ENCODE measurements at places on chromosomes 13 and 19.

- no peaks in the 10 kb centered on the region for H3K27me3 ChIP-seq
- no peak overlapping the region for H3K27ac ChIP-seq
- DNase-seq = no peak
- H3K36me3 ChIP-seq = no peaks in the 10 kb centered on the region
- H3K4me1 ChIP-seq = peaks cover 12% of the 10 kb centered on the region
- H3K4me3 ChIP-seq = no peak overlapping the region
These were observed 248.0 kb downstream of the MAB21L1 start for GRCh38 chr13:35228536-35228935.

DNA sequence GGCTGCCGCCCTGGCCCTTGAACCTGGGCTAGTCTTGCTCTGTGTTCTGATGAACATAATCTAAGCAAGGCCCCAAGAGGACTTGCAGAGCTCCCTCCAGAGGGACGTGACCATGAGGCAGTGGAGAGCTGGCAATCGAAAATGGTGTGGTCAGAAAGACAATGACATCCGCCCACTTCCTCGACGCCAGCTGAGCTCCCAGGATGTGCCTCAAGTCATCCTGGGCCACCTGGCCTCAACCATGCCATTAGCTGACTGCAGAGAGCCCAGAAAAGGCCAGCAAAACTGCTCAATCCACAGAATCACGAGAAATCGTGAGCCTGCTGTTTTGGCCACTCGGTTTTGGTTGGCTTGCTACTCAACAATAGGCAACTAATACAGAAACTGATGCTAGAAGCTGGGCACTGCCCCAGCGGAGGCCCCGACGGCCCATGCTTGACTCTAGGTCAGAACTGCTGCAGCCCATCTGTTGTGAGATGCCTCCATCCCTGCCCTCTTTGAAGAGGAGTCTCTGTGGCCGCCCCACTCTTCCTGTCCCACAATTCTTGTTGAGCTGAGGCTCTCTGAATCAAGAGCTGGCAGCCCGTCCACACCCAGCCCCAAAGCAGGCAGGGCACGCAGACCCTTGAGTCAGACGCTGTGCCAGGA lies 53.3 kb downstream of the STK24 start:
- DNase-seq = no peak
- no peaks in the 10 kb centered on the region for H3K27me3 ChIP-seq
- no peak overlapping the region for H3K4me3 ChIP-seq
- H3K27ac ChIP-seq = no peak overlapping the region
- peaks cover 3% of the 10 kb centered on the region for H3K36me3 ChIP-seq

GRCh38 chr19:991174-991931 lies 7.2 kb downstream of the WDR18 start:
- no peak for DNase-seq
- H3K36me3 ChIP-seq = peaks cover 2% of the 10 kb centered on the region
- H3K27me3 ChIP-seq = peaks cover 16% of the 10 kb centered on the region
- H3K4me1 ChIP-seq = no peaks in the 10 kb centered on the region

DNA sequence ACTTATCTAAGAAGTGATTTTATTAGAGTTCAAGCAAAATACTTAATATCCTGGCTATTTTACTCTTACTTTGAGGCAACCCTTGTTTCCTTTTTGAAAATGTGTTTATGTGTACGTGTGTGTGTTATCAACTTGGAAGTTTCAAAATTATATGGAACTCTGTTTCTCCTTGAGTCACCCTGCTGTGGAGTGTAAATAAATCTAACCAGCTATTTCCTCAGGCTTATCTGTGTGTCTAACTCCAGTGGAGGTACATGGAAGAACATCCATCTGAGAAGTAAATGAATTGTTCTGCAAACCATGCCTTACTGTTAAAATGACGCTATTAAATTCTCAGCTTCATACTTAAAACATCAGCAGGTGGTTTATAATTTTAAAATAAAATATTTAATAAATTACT lies 583.4 kb upstream of the SLITRK5 start:
- H3K4me1 ChIP-seq = no peaks in the 10 kb centered on the region
- H3K27me3 ChIP-seq = no peaks in the 10 kb centered on the region
- no peaks in the 10 kb centered on the region for H3K36me3 ChIP-seq
- no peak overlapping the region for H3K4me3 ChIP-seq
- no peak for DNase-seq
- no peak overlapping the region for H3K27ac ChIP-seq

DNA sequence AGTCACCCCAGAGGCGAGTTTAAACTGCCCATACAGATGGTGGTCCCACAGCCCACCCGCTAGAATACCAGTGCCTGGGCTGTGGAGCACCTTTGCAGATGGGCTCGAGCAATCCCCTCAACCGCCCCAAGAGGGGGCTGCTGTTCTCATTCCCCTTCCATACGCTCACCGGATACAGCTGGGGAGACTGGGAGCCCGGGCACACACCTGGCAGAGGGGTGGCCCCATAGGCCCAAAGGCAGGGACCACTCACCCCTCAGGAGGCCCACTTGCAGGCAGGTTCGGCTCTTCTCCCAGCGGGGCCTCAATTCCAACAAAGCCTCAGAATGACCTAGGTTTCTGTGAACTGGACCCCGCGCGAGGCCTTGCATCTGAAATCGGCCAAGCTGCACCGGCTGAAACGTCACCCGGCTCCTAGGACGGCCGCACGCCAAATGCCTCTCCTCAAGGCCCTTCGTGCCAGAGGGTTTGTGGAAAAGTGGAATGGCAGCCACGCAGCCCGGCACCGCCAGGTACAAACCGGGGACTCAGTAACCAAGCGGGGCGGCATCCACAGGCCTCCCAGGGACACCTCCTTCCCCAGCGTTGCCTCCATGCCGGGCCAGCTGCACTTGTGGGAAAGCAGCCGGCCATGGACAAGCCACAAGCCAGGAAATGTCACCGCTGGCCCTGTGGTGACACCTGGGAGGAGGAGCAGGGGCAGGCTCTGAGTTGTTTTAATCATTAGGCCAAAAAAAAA lies 18.7 kb downstream of the MLLT1 start:
- no peaks in the 10 kb centered on the region for H3K27me3 ChIP-seq
- H3K4me1 ChIP-seq = peaks cover 5% of the 10 kb centered on the region
- peak; percentile 41 for DNase-seq
- H3K4me3 ChIP-seq = no peak overlapping the region
- H3K36me3 ChIP-seq = no peaks in the 10 kb centered on the region
- no peak overlapping the region for H3K27ac ChIP-seq

DNA sequence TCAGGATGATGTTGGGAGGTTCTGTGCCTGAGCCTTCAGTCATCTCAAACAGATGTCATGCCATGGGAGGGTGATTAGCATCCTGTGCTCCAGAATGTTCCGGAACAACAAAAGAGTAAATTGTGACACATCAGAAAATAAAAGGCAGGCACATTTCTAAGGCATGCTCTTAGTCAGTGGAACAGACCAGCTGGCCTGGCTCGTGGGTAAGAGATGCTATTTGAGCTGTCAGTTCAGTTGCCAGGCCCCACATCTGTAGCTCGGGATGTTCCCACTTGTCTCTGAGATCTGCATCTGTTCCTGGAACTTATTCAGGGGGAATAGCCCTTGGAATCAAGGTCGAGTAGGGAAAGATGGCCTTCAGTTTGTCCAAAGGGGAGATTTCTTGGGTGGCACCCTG lies 26.0 kb downstream of the OLFM4 start:
- no peak for DNase-seq
- no peaks in the 10 kb centered on the region for H3K4me1 ChIP-seq
- H3K27me3 ChIP-seq = no peaks in the 10 kb centered on the region
- no peak overlapping the region for H3K4me3 ChIP-seq
- H3K27ac ChIP-seq = no peak overlapping the region
- no peaks in the 10 kb centered on the region for H3K36me3 ChIP-seq

DNA sequence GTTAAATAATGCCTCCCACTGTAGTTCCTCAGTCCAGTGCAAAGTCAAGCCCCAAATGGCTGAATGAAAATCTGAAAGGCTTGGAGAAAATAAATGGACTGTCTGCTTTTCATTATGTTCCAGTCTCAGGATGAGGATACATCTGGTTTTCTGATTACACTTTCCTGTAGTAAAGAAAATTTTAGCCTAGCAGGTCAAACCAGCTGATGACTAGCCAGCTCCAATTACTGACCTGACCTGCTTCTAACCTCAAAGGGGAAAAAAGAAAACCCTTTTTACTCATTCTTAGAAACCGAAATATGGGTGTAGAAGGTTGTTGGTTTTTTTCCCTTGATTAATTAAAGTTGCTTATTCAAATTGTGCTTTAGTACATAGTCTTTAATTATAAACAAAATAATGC lies 418.4 kb downstream of the EFNB2 start:
- H3K27ac ChIP-seq = no peak overlapping the region
- no peak for DNase-seq
- peaks cover 33% of the 10 kb centered on the region for H3K4me1 ChIP-seq
- peaks cover 4% of the 10 kb centered on the region for H3K36me3 ChIP-seq
- no peaks in the 10 kb centered on the region for H3K27me3 ChIP-seq
- H3K4me3 ChIP-seq = no peak overlapping the region

- peaks cover 10% of the 10 kb centered on the region for H3K27me3 ChIP-seq
- H3K4me3 ChIP-seq = no peak overlapping the region
- peaks cover 15% of the 10 kb centered on the region for H3K4me1 ChIP-seq
- peaks cover 1% of the 10 kb centered on the region for H3K36me3 ChIP-seq
- H3K27ac ChIP-seq = no peak overlapping the region
- no peak for DNase-seq
These were observed 83.9 kb downstream of the ING1 start for GRCh38 chr13:110797230-110797877.

- H3K27me3 ChIP-seq = no peaks in the 10 kb centered on the region
- H3K4me3 ChIP-seq = no peak overlapping the region
- H3K27ac ChIP-seq = no peak overlapping the region
- DNase-seq = no peak
- H3K4me1 ChIP-seq = no peaks in the 10 kb centered on the region
- H3K36me3 ChIP-seq = no peaks in the 10 kb centered on the region
These were observed 358.1 kb downstream of the ENOX1 start for GRCh38 chr13:43428545-43429296.

- DNase-seq = no peak
- H3K4me3 ChIP-seq = peak overlapping the region; percentile 86
- H3K36me3 ChIP-seq = peaks cover 11% of the 10 kb centered on the region
- H3K27ac ChIP-seq = no peak overlapping the region
- peaks cover 50% of the 10 kb centered on the region for H3K4me1 ChIP-seq
These were observed 1.5 kb upstream of the SOX1 start for GRCh38 chr13:112065521-112065866.

- H3K36me3 ChIP-seq = no peaks in the 10 kb centered on the region
- H3K4me3 ChIP-seq = no peak overlapping the region
- no peaks in the 10 kb centered on the region for H3K27me3 ChIP-seq
- H3K4me1 ChIP-seq = no peaks in the 10 kb centered on the region
- no peak for DNase-seq
These were observed 1774.0 kb upstream of the PRR20A start for GRCh38 chr13:55366676-55367075.

- H3K4me3 ChIP-seq = no peak overlapping the region
- H3K4me1 ChIP-seq = no peaks in the 10 kb centered on the region
- H3K36me3 ChIP-seq = peaks cover 30% of the 10 kb centered on the region
- H3K27me3 ChIP-seq = no peaks in the 10 kb centered on the region
- no peak for DNase-seq
These were observed 39.1 kb downstream of the F2RL3 start for GRCh38 chr19:16927883-16928282.

- DNase-seq = no peak
- H3K36me3 ChIP-seq = no peaks in the 10 kb centered on the region
- H3K4me3 ChIP-seq = no peak overlapping the region
- peaks cover 2% of the 10 kb centered on the region for H3K27me3 ChIP-seq
These were observed 611.1 kb downstream of the UQCRFS1 start for GRCh38 chr19:28601723-28602440.

GRCh38 chr19:33436360-33437345 lies 63.1 kb downstream of the CEBPG start:
- peak overlapping the region; percentile 28 for H3K27ac ChIP-seq
- no peaks in the 10 kb centered on the region for H3K27me3 ChIP-seq
- no peak overlapping the region for H3K4me3 ChIP-seq
- H3K36me3 ChIP-seq = no peaks in the 10 kb centered on the region
- DNase-seq = no peak
- no peaks in the 10 kb centered on the region for H3K4me1 ChIP-seq

DNA sequence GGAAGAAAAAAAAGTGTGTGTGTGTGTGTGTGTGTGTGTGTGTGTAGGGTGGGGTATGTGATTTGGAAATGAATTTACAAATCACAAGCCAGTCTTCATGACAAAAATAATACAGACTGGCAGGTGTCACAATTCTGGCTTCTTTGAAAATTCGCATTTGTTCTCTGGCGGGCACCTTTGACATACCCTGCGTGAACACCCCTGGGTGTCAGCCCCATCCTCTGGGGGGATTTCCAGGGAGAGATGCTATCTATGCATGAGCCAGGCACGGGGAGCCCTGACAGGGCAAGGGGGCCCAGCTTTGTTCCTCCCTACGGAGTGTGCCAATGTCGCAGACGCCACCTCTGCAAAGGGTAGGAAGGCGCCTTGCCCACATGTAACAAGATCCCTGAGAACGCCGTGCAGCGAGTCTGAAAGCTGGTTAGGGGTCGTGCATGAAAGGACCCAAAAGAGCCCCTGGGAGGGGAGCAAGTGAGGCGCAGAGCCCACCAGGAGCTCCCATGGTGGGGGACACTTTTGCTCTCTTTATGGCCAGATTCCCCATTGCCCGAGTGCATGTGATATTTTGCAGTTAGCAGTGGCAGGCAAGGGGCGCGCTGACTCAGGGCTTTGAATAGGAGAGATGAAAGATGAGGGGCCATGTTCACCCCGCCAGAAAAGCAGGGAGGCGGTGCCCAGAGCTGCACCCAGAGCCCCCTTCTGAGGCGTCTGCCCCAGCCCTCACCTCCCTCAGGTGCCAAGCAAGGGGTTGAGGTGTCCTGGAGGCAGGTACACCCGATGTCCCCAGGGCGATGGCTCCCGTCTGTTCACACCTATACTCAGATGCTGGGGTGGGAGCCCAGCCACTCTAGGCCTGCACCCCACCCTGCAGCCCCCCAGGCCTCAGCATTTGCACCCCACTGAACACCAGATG lies 45.3 kb downstream of the KLF2 start:
- no peak for DNase-seq
- H3K36me3 ChIP-seq = peaks cover 6% of the 10 kb centered on the region
- no peak overlapping the region for H3K4me3 ChIP-seq
